ENCODE measurements at places on chromosomes 3 and 15.

DNA sequence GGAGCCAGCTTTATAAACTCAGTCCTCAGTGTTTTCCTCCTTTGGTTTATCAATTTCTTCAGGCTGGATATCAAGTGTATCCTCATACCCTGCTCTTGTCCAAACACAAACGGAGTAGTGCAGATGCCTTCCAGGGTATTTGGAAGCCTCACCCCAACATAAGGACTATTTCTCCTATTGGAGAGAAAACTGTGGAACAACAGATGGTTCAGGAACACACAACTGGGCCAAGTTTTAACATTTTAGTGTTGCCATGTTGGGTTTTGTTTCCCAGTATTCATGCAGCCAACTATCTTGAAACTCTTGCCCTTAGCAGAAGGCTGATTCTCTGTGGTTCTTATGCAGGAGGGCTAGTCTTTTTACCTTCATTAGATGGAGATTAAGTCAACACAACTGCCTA is 398.1 kb downstream of the GABRB3 start:
- no peak for DNase-seq

GRCh38 chr3:23262766-23263165 is 59.6 kb downstream of the UBE2E2 start:
- DNase-seq = no peak

DNA sequence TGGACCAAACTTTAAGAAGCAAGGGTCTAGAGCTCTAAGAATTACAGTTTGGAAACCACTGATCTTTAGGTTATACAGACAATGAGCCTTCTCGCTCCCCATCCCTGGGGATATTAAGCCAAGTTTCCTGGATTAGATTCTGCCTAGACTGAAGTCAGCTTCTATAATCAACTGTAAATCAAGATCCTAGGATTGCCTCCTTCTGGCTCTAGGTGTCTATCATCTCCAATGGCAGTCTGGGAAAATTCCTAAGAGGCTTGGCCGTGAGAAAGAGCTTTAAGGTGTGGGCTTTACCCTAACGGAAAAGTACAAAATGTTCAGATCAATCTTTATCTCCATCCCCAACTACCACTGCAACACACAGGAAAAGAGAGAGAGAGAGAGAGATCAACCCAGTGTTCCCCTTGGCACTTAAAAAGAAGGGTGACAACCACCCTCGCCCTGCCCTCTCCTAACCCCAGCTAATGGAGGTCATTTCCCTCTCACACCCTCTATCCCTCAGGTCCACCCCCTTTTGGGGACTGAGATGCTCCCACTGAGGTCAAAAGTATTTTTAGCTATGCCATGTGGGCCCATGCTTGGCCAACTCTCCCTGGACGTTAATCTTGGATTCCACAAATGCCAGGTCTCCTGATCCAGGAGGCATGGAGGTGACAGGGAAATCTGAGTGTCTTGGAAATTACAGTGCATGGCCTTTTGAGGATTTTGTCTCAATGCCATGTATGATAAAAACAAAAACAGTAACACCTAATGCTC is 202.8 kb upstream of the BCL6 start:
- no peak for DNase-seq

- no peak for DNase-seq
Observed at GRCh38 chr3:23238578-23238977, 35.5 kb downstream of the UBE2E2 start.

DNA sequence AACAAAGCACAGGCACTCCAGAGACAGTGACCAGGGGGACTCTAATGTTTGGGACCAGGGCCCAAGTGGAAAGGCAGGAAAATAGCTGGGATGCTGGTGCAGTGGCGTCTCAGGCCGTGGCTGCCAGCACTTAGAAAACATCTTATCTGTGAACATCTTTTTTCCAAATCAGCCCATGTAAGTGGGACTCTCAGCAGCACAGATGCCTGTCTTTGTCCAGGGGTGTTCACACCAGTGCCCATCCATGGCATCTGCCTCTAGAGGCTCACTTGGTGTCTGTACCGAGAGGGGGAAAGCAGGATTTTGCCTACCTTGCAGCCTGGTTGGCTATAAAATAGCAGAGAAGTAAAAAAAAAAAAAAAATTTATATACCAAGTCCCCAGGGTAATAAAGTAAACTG is 26.7 kb downstream of the SLC12A8 start:
- DNase-seq = no peak

DNA sequence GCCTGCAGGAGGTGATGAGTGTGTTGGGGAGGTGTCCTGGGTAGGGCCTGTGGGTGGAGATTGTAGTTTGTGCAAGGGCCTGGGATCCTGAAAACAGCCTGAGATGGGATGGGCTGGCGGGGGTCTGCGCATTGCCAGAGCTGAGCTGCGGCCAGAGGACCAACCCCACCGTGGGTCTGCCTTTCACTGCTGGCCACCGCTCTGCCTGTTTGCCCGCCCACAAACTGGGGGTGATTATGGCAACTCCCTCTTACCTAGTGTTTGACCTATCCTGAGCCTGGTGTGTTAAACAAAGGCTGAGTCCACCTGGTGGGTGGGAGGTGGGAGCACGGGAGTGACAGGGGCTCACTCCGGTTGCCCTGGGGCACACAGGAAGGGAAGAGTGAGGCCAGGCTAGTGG is 9.8 kb downstream of the ABTB1 start:
- DNase-seq = no peak

DNA sequence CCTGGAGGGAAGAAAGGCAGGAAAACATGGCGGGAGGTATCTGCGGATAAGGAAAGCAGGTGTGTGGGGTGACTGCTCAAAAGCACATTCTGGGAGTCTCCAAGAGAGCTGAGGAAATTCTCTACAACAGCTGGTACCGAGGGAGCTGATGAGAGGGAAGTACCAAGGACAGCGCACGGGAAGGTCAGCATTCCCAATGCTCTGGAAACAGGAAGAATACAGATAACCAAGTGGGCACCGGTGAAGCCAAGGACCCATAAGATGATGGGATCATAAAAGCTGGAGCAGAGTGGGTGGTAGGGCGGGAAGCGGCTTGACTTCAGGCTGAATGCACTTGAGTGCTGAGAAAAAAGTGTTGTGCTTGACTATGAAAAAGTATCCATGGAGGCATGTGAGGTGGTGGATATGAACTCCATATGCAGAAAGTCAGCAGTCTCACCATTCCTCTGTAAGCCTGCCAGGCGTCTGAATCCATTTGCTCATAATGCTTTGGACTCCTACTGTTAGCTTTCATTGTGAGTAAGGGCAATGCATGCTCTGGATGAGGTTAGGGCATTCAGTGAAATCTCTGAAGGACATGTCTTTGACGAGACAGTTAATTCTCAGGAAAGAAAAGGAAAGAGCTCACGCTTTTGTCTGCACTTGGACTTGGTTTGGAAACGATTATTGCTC is 215.5 kb downstream of the NR1D2 start:
- DNase-seq = no peak

GRCh38 chr15:87959080-87959479 is 297.5 kb downstream of the NTRK3 start:
- peak; percentile 23 for DNase-seq

- no peak for DNase-seq
Observed at GRCh38 chr15:88985547-88986393, 72.6 kb upstream of the MFGE8 start.

DNA sequence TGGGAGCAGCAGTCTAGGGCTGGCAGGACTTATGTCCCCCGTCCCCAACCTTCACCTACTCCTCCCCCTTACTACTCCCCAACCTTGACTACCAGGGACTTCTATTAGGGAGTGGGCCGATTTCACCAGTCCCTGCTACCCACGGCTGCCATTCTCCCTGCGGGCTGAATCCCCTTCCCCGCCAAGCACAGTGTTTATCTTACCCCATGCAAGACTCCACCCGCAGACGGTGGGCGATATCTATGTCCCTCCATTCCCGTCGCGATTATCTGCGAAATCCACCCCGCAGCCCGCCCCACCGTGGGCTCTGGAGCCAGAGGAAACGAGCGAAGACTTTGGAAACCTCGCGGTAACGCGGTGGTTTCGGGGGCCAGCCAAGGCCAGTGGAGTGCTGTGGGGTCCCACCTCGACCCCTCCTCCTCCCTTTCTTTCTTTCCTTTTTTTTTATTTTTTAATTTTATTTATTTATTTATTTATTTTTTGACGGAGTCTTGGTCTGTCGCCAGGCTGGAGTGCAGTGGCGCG is 4.7 kb downstream of the ISLR2 start:
- DNase-seq = no peak

DNA sequence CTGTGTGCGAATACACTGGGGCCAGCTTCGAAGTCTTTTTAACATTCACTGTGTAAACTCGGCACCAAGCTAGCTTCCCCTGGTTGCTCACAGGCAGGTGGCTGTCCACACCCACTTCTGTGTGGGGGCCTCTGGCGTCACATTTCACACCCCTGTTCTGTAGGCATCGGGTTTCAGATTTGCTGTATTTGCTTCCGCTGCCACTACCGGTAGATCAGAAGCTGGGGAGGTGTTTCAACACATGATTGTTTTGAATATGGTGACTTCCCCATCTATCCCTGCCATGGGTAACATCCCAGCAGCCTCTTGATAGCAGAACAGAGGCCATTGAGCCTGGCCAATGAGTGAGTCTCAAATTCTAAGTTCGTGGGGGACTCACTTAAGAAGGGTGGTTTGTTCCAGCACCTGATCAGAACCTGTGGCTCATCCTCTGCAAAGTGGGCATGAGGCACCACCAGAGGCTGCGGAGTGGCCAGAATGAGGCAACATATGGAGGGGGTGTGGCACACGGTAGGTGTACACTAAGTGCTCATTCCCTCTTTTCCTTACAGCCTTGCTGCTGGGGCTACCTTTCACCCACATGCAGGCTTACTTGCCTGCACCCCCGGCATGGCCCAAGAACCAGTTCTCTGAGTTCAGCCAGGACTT is 61.5 kb downstream of the IQSEC1 start:
- DNase-seq = no peak

DNA sequence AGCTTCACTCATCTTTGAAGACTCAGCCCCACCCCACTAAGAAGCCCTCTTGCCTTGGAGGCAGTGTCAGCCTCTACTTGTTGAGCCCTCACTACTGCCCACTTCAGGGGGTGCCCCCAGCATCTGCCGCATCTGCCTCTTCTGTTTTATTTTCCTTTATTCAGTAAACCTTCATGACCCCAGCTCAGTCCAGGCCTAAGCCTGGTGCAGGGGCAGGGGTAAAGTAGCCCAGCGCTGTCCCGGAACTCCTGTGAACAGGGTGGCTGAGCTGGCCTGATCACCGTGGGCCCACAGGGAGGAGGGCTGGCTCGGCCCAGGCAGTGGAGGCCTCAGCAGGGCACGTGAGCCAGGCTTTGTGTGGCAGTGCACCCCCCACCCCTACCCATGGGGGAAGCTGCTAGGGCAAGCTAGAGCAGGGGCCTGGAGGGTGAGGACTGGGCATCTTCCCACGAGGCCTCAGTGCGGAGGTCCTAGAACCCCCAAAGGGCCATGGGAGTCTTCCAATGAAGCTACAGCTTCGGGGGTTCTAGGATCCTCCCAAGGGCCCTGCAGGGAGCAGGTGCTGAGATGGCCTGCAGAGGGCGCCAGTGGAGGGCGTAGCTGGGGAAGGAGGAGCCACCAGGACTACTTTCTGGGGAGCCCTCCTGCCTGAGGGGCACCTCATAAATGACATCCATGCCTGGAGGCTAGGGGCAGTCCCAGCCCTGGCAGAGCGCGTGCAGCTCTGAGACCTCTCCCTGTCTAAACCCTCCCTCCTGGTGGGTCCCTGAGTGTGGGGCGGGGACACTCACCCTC is 36.0 kb downstream of the TSPAN3 start:
- no peak for DNase-seq

- DNase-seq = no peak
Observed at GRCh38 chr3:61928039-61928438, 366.7 kb downstream of the PTPRG start.

DNA sequence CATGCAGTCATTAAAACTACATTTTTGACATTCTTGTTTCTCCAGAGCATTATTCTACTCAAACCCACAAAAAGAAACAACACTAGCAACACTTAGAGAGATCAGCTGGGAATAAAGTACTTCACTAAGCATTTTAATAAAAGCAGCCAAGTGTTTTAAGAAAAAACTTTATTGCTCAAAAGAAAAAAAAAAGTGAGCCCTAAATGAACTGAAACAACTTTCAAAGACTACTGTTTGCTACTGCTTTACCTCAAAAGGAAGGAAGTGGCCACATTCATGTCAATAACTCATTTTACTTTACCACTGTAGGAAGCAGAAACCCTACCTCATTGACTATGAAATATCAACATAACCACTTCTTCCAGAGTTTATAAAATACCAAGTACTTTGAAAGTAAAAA is 91.3 kb downstream of the UACA start:
- no peak for DNase-seq

- no peak for DNase-seq
Observed at GRCh38 chr3:28042707-28043106, 198.7 kb upstream of the CMC1 start.

DNA sequence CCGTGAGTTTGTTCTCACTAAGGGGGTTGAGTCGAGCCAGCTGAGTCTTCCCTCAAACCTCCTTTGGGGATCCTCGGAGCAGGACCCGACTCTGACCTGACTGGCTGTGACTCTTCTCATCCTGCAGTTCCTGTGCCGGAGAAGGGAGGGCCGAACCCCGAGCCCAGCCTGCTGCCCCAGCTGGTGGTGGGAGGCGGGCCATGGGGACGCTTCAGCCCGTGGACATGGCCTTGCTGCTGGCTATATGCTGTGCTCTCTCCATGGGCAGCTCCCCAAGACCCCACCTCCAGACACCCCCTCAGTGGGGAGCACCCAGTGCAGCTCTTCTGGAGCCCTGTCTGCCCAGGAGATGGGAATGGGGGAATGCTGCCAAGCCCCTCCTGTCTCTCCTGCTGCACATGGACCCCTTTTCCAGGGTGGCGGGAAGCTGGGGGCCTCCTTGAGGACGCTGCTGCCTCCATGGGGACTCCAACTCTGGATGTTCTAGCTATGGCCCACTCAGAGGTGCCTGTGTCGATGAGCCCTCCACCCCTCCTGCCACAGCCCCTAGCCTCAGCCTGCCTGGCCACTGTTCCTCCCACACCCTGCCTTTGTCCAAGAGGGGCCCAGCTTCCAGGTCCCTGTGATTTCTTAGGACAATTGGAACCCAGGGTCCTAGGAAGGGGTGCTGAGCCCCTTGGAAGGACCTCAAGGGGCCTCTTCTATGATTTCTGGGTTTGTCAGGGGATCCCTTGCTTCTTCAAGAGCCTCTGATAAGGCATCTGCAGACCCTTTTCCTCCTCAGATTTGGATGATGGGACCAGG is 12.8 kb downstream of the C15orf39 start:
- DNase-seq = no peak

GRCh38 chr3:134511500-134511899 is 25.6 kb downstream of the CEP63 start:
- DNase-seq = no peak

- no peak for DNase-seq
Observed at GRCh38 chr3:111509308-111509707, 32.7 kb upstream of the CD96 start.

DNA sequence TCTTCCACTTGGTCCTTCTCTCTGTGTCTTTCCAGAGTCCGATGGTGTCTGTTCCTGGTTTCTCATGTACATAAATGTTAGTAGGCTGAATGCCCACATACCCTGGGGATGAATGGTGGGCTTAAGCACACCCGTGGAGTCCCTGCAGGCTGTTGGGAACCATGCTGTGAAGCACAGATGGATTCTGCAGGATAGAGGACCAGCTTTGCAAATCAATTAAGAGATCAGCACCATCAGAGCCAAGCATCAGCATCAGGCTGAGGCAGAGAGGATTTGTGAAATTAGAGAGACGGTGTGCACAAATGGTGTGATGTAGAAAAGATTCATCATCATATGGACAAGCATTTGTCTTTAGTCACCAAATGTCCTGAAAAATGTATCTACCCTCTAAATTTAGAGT is 127.1 kb downstream of the SV2B start:
- no peak for DNase-seq

Measured in NCI-H1417 treated with DMSO at 0.1 percent for 48 hours (cell line).